Sigmoid colon (tissue), 7 donors: ENCODE measurements at places on chromosomes 1 and 21. TPM values are rescaled to one million over a fixed set of nuclear protein-coding genes. Genes with fewer than 3 reads are reported as not detected.

The NIBAN1 gene
- total RNA-seq, result 371 TPM

The LCE2B gene
- total RNA-seq, result not detected

The CHODL gene
- 3.1 TPM for total RNA-seq

DNA sequence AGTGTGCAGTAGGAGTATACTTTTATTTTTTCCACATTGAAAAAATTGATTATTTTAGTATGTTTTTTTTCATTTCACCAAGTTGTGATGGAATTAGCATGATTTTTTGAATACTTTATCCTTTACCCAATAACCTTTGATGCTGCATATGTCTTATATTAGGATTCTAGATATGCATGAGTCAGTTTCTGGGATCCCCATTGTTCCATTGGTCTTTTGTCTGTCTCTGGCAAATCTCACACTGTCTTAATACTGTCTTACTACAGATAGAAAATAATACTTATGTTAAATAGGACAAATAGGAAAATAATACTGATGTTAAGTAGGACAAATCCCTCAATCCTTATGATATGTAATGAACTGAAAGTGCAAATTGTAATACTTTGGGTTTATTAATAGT is 54.3 kb upstream of the ASB17 start:
- H3K4me1 ChIP-seq, result no peaks in the 10 kb centered on the region
- H3K36me3 ChIP-seq, result no peaks in the 10 kb centered on the region
- DNase-seq, result no peak

DNA sequence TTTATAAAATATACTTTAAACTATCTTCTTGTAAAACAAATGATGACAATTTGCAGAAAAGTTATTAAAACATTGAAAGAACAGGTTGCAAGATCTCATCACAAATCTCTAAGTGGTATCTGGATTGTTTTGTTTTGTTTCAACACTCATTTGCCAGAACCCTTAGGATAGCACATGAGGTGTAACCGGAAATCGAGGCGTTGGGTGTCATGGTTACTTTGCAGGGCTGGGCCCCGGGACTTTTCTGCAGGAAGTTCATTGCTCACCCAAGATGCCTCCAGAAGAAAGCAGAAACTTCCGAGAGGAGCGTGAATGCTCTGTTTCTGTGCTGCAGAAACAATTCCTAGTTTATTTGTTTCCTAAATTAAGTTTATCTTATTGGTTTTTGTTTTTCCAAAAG is 2.5 kb downstream of the DISC1 start:
- peaks cover 19% of the 10 kb centered on the region for H3K4me1 ChIP-seq
- no peaks in the 10 kb centered on the region for H3K27me3 ChIP-seq
- H3K27ac ChIP-seq, result peak overlapping the region; percentile 78
- DNase-seq, result peak; percentile 70
- H3K36me3 ChIP-seq, result no peaks in the 10 kb centered on the region
- H3K4me3 ChIP-seq, result no peak overlapping the region

DNA sequence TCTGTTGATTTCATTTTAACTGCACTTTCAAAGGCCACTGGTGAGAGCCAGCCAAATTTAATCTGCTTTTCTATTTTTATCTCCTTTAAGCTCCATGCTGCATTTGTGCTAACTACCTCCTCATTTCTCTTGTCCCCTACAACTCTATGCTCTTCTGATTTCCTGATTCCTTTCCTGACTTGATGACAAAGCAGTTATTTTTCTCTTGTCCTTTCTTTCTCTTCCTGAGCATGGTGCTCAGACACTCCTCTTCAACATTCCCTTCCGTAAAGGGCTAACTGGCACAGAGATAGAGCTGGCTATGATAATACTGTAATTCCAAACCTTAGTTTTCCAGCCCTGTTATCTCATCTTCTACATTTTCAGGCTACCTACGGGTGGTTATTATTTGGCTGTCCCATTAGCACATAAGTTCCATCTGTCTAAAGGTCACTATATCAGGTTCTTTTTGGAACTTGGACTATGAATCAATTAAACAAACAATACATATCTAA is 6.8 kb upstream of the BCAS2 start:
- H3K27ac ChIP-seq, result no peak overlapping the region
- no peaks in the 10 kb centered on the region for H3K36me3 ChIP-seq
- H3K27me3 ChIP-seq, result no peaks in the 10 kb centered on the region
- no peak for DNase-seq
- no peaks in the 10 kb centered on the region for H3K4me1 ChIP-seq

DNA sequence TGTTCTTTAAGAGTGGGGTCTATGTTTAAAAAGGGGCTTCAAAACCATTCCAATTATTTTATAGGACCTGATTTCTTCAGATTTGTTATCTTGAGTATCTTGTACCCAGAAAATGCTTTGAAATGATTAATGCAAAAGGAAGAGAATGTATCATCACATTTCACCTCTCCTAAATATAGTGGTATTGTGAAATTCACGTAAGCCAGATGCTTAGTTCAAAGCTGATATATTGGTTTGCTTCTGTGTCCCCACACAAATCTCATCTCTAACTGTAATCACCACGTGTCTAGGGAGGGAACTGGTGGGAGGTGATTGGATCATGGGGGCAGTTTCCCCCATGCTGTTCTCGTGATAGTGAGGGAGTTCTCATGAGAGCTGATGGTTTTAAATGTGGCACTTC is 8.5 kb downstream of the SOAT1 start:
- no peak overlapping the region for H3K27ac ChIP-seq
- H3K4me3 ChIP-seq, result no peak overlapping the region
- no peaks in the 10 kb centered on the region for H3K27me3 ChIP-seq
- peaks cover 26% of the 10 kb centered on the region for H3K36me3 ChIP-seq
- DNase-seq, result no peak

- H3K4me1 ChIP-seq, result peaks cover 24% of the 10 kb centered on the region
- H3K36me3 ChIP-seq, result no peaks in the 10 kb centered on the region
- no peak for DNase-seq
- H3K4me3 ChIP-seq, result no peak overlapping the region
These were observed 64.9 kb downstream of the ACOT7 start for GRCh38 chr1:6328696-6329095.

DNA sequence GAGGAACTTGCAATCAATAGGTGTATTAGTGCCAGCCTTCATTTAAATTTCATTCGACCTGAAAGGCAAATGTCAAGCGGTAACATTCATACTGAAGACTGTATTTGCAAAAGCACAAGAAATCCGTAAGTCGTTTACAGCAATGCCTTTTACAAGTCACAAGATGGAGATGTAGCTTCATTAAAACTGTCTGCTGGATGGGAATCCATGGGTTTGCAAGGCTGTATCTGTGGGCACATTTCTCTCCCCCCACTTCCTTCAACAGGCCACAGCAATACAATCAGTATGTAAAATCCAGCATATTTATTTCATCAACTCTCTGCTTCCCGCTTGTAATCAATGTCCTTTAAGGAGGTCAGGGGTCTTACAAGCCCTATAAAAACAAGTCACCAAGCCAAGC is 147.1 kb downstream of the SLC45A1 start:
- no peaks in the 10 kb centered on the region for H3K36me3 ChIP-seq
- no peaks in the 10 kb centered on the region for H3K27me3 ChIP-seq
- no peak for DNase-seq
- H3K27ac ChIP-seq, result peak overlapping the region; percentile 84
- H3K4me3 ChIP-seq, result no peak overlapping the region

GRCh38 chr1:16207318-16208269 is 4.9 kb downstream of the ARHGEF19 start:
- no peaks in the 10 kb centered on the region for H3K27me3 ChIP-seq
- DNase-seq, result peak; percentile 76

GRCh38 chr1:2372551-2373490 is 18.5 kb downstream of the MORN1 start:
- H3K4me3 ChIP-seq, result no peak overlapping the region
- no peaks in the 10 kb centered on the region for H3K27me3 ChIP-seq
- peak; percentile 50 for DNase-seq
- H3K27ac ChIP-seq, result no peak overlapping the region
- H3K36me3 ChIP-seq, result no peaks in the 10 kb centered on the region
- no peaks in the 10 kb centered on the region for H3K4me1 ChIP-seq
